MM.1S (cell line): ENCODE measurements at places on chromosomes 2 and 18.

- DNase-seq = no peak
These were observed 27.5 kb upstream of the KCTD1 start for GRCh38 chr18:26575865-26576217.

DNA sequence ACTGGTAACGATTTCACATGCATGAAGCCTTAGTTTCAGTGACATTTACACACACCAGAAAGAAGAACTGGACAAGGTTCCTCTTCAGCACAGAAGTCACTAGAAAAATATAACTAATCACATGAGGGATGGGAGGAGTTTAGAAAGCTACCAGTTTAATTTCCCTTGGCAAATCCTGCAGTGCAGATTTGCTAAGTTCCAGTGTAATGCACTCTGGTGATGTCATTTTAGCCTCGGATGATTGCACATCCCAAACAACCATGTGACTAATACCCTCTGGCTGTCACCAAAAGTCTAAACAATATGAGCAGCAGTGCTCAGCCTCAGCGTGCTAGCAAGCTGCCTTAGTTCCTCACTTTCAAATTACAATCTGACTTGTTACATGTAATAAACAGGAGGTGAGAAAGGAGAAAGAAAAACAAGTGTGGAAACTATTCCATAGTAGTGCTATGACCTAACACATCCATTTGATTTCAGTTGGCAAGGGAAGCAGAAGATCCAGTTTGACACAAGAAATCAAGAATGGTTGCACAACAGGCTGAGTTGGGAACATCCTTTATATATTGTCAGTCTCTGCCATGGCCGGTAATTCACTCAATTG lies 35.3 kb upstream of the PPP1CB start:
- no peak for DNase-seq

DNA sequence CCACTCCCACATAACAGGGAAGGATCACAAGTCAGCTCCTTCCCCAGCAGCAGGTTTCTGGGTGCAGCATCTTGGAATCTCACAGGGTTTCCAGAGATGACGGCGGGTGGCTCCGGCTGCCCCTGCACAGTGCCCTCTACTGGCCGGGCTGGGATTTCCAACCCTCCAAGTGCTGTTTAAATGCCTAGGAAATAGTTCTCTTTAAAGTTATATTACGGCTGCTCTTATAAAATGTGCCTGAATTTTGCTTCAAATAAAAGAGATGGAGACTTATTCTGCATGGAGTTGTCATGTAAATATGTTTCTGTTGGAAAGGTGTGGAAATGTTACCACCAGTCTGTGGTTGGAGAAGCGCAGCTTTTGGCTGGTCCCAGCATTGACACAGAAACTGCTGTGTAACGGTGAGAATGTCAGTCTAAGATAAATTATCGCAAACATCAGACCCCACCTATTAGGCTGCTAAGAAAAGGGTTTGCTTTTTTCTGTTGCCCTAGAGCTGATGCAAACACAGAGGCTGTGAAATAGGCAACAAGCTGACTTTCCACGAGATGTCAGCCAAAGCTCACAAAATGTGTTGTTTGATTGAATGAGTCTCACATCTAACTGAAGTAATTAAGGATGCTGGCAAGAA lies 3.3 kb upstream of the HJURP start:
- peak; percentile 43 for DNase-seq

- DNase-seq = no peak
These were observed 258.1 kb downstream of the GBX2 start for GRCh38 chr2:235910067-235910466.

GRCh38 chr2:118991554-118991953 lies 49.6 kb downstream of the MARCO start:
- DNase-seq = no peak

GRCh38 chr2:166651080-166651675 lies 157.1 kb upstream of the SCN7A start:
- no peak for DNase-seq

- no peak for DNase-seq
These were observed 29.7 kb upstream of the CCDC178 start for GRCh38 chr18:33470216-33470615.
